ENCODE measurements at places on chromosomes 1 and 21.

DNA sequence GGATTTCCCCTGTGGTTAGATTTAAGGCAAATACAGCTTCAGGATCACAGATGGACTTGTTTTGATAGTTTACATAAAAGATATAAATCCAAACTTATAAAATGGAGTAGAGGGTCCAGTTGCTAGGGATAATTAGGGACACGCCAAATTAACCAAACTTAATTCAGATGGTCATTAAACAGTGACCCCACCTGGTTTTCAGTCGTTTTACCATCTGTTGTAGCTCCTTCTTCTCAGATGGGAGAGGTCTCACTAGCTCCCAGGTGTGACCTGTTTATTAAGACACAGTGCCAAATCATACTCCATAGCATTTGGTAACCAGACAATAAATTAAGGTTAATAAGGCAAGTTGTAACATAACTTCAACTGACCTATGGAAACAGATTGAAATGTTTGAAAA lies 8.1 kb upstream of the GADD45A start:
- no peak for DNase-seq

DNA sequence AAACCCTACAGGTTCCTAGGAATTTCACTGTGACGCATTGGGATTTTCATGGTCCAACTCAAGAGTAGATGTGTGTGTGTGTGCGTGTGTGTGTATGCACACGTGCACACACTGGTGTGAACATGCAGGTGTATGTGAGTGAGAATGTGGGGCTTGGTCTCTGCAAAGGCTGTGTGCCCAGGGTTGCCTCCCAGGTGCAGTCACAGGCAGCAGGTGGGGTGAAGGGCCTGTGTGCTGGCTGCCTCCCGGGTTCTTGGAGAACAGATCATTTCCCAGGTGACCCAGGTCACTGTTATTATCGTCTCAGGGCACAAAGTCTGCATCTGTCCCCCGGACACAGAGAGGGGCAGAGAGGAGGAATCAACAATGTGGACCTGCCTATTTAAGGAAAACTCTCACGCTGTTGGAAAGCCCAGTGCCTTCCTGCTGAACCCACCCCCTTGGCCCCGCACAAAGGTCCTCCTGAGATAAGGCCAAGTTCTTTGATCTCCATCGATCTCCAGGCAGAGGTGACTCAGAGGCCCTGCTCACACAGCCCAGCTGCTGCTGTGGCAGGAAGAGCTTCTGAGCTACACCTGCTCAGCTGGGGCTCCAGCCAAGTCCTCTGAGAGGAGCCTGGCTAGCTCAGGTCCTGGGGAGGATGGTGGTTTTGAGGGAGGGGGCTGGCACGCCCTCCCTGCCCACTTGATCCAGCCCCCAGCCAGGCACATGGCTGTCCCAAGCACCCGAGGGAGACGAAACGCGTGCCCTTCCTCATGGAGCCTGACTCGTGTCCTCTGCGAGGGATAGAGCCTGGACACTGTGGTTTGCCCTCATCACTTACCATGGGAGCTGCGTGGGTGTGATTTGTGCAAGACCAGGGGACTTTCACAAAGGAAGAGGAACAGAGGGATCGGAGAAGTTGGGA lies 134.0 kb upstream of the ARHGEF16 start:
- DNase-seq, result no peak

- DNase-seq, result no peak
These were observed 32.2 kb upstream of the CA6 start for GRCh38 chr1:8913457-8913856.

GRCh38 chr1:161013488-161014230 lies 7.3 kb downstream of the F11R start:
- DNase-seq, result peak; percentile 48

DNA sequence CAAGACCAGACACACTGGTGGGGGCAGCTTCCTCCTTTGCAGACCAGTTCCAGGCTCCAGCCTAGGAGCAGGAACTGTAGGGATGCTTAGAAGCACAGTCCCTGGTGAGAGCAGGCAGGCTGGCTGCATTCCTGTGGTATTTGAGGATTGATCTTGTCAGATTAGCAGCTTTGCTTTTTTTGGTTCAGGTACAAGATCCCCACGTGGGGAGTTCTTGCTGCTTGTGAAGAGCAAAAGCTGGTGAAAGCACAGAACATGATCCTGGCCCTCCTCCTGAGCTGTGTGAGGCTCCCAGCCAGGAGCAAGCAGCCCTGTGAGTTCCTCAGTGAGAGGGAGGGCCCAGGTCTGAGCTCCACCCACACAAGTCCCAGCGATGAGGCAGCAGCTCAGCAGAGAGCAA lies 75.3 kb upstream of the ARTN start:
- peak; percentile 88 for DNase-seq

DNA sequence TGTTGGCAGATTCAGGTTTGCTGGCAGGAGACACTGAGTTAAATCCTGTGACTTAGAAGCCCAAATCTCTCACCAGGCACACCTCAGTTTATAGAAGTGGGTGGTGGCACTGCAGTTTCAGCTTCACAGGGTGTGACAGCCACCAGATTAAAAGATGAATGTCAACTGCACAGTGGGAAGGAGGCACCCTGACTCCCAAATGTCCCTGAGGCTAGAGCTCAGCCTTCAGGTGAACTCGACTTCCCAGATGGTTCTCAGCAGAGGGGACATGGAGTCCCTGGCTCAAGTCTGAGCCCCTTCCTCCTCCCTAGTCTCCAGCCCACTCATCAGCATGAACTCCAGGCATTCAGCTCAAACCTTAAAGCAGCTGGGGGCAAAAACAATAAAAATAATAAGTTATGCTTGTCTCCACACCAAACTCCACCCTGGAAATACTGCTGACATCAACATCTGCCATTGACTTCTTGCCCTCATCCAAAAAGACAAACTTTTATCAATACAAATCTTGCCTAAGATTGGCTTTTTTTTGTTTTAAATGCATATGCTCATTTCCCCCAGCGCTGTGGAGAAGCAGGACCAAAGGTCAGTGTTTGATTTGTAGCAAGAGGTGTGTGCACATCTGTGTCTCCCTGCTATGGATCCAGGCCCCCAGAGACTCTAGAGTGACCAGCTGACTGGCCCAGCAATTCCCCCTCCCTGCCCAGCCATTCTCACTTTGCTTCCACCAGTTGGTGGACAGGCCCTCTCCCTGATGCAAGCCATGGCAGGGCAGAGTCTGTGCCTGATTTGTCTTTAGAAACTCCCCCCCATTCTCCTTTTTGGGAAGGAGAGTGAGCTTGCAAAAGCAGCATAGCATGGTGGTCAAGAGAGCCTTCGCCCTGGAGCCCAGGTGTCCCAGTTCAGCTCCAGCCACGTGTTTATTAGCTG lies 18.5 kb upstream of the S100A7 start:
- no peak for DNase-seq

DNA sequence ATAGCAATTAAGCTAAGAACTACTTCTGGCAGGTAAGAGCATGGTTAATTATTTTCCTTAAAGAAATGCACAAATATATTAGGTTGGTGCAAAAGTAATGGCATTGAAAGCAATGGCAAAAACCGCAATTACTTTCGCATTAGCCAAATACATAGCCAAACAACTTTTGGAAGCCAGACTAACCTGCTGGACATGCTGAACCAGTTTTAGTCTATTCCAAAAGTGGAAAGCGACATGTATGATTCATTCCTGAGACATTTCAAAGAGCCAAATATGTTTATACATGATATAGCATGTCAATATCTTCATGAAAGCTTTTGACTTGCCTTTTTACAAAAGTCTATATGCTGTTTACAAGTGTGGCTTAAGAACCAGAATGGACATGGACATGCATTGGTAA lies 23.4 kb upstream of the DR1 start:
- no peak for DNase-seq

DNA sequence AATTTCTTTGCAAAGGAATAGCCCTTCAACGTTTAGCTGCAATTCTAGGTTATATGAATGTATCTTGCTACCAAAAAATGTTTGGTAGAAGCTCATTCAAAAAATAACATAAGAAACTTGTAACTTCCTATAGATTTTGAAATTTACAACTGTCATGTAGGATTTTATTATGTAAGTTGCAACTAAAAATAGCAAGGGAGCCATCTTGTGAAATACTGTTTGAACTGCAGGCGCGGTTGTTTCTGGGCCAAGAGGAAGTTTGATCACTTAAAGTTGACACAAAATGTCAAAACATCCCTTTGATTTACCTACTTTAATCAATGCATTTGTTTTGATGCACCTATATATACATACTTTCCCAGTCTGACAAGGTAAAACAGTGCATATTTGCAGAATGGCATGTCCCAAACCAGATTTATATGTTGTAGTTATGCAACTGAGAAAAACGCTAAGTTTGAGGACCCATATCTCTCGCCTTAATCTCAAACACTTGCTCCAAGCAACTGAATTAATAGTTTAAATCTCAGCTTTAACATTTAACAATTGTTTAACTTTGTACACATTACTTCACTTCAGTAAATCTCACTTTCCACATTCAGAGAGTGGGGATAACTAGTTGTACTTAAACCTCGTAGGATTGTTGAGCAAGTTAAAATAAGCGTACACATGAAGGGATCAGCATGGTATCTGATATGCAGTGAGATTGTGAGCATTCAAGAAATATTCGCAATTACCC lies 63.9 kb downstream of the KCNK2 start:
- no peak for DNase-seq

DNA sequence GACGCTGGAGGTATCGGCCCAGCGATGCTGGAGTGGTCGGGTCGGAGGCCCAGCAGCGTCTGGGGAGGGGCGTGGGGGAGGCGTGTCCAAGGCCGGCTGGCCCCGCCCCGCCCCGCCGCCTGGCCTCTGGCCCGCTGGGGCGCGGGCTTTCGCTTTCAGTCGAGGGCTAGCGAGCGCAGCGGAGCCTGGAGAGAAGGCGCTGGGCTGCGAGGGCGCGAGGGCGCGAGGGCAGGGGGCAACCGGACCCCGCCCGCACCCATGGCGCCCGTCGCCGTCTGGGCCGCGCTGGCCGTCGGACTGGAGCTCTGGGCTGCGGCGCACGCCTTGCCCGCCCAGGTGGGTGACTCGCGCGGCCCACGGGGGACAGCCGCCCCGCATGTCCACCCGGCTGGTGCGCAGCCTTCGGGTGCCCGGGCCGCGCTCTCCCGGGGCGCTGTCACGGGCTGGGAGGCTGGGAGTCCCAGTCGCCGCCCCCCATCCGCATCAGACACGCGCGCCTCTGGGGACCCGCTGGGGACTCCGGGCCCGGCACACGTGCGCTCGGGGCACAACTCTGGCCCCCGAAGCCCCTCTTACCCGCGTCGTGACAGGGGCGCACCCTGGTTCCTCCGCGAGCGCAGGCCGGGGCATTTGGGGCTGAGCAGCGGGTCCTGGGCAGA lies at the start of gene TNFRSF1B:
Gene TNFRSF1B, plus strand, starts transcription at position 158 of the 659 bp plus-strand sequence. Its CDS starts 101 bp downstream, at position 259.
- no peak for DNase-seq

DNA sequence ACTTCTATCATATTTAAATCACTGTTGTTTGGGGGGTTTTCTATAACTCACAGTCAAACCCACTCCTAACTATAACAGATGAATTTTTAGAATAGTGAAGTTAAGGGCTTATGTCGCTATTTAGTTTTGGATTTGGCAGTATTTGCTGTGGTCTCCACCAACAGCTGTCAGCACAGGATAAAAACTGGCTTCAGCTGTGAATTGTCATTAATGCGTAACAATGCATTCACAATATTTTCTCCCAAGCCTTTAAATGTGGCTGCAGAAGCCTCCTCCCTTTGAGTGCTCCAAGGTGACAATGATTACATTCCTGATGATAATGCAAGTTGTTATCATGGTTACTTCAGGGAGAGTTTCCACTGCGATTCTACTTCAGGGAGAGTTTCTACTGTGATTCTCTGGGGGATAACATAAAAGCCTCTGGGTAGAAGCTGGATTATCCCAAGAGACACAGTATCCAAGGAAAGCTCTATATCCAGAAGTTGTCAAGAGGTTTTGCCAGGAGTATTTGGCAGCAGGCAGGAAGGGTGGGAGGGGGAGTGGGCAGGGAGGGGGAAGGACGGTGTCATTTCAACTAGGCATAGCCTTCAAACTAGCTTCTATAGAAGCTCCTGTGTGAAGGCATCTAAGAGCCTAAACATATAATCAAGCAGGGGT lies 14.9 kb upstream of the SMIM12 start:
- DNase-seq, result no peak

DNA sequence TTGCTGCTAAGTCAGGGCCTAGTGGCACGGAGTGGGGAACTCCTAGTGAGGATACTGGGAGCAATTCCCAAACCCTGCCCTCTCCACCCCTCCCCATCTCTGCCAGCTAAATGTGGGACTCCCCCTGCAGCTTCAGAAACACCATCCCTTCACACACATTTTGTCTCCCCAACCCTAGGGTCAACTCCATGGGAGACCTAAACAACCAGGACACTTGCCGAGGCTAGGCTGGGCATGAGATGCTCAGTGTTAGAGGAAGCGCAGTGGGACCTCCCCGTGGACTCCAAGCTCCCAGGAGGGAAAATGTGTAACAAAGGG lies 1.5 kb downstream of the RNF186 start:
- no peak for DNase-seq

DNA sequence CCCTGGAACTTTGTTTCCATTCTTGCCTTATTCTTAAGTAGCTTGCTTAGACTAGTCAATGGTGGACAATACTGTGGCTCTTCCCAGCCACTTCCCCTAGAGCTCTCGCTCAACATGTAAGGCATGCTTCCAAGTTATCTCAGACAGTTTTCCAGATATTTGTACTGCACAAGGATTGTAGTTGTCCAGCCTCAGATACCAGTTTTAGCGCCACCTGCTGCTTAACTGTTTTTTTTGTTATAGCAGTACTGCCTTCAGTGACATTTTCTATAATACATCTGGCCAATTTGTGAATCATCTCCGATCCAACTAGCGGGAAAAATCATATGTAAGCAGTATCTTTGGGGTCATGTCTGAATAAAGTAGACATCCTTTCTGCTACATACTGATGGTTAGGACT lies 346.7 kb upstream of the ADGRL4 start:
- DNase-seq, result no peak

DNA sequence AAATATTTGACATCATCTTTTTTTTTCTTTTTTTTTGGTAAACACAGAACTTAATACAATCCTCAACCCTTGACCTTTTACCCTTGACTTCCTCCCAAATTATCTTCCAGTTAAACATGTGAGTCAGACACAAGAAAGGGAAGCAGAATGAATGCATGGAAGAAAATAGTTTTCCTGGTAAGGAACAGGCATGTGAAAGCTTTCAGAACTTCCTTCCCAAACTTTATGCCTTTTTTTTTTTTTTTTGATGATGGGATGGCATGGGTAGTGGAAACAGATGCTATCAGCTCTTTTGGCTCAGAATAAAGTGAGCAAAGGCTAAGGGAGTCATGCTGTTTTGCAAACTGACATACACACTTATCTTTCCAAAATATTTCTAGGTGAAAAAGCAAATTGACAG lies 1079.1 kb downstream of the TTLL7 start:
- DNase-seq, result no peak

GRCh38 chr1:212600980-212601379 lies 7.6 kb upstream of the ATF3 start:
- no peak for DNase-seq

DNA sequence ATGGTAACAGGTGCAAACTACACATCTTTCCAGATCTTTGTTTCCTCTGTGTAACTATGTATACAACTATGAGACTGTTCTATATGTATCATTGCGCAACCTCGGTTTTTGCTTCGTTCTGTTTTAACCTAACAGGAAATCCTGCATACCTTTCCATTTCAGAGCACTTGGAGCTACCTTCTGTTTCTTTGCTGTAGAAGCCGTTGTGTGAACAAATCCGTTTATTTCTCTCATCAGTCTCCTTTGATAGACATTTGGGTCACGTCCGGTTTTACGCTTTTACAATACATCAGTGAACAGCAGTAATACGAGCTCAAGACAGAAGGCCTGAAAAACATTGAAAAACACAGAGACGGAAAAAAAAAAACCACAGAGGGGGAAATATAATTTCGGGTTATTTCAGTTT lies 10.5 kb downstream of the ATP5IF1 start:
- no peak for DNase-seq

GRCh38 chr1:69707103-69707502 lies 139.4 kb downstream of the LRRC7 start:
- DNase-seq, result no peak

- DNase-seq, result no peak
These were observed 59.0 kb downstream of the NFASC start for GRCh38 chr1:204929487-204930154.

Measured in keratinocyte (primary cell).